ENCODE measurements at places on chromosomes 2 and 18. TPM values are rescaled to one million over a fixed set of nuclear protein-coding genes. Genes with fewer than 3 reads are reported as not detected.
A peak's percentile ranks its signal among the peaks of the same experiment; 100 is the strongest.

DNA sequence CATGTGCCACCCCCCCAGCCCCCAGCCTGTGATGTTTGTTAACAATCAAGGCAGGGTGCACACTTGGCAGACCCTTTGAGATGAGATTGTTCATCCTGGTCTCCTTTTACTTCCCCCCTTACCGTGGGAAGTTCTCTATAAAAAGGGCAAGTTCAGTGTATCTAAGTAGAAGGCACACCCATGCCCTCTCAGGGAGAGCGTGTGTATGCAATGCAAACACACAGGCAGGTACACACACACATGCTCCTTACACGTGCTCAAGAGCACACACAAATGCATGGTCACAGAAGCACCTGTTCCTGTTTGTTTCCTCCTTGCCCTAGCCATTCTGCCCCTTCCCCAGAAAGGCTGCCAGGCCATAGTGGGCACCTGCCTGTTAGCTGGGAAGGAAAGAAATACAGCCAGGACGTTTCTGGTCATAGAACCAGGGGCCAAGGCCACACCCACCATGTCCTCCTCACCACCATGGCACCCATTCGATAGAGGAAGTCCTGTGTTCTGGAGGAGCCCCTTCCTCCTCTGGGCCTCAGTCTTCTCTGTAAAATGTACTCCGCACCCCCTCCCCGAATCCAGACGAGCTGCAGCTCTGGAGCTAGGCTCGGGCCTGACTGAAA is 3.1 kb downstream of the ATOH8 start:
- no peak overlapping the region for H3K4me3 ChIP-seq
- H3K4me1 ChIP-seq, result peaks cover 17% of the 10 kb centered on the region
- H3K27me3 ChIP-seq, result peaks cover 8% of the 10 kb centered on the region
- no peak for DNase-seq
- no peaks in the 10 kb centered on the region for H3K36me3 ChIP-seq
- H3K27ac ChIP-seq, result no peak overlapping the region

GRCh38 chr2:69997015-69997830 is 35.8 kb upstream of the ASPRV1 start:
- H3K27me3 ChIP-seq, result no peaks in the 10 kb centered on the region
- peak; percentile 31 for DNase-seq
- H3K36me3 ChIP-seq, result no peaks in the 10 kb centered on the region
- no peak overlapping the region for H3K27ac ChIP-seq
- H3K4me1 ChIP-seq, result peaks cover 5% of the 10 kb centered on the region

- peaks cover 16% of the 10 kb centered on the region for H3K4me1 ChIP-seq
- H3K4me3 ChIP-seq, result no peak overlapping the region
- H3K36me3 ChIP-seq, result no peaks in the 10 kb centered on the region
- H3K27ac ChIP-seq, result no peak overlapping the region
- H3K27me3 ChIP-seq, result no peaks in the 10 kb centered on the region
- no peak for DNase-seq
These were observed 4.1 kb upstream of the STAT1 start for GRCh38 chr2:191018048-191018447.

The LRRC30 gene
- not detected for total RNA-seq

- DNase-seq, result no peak
- H3K4me3 ChIP-seq, result no peak overlapping the region
- H3K36me3 ChIP-seq, result no peaks in the 10 kb centered on the region
- H3K27ac ChIP-seq, result no peak overlapping the region
These were observed 36.8 kb upstream of the WIPF1 start for GRCh38 chr2:174634130-174635014.

The ANKRD30BL gene
- total RNA-seq, result not detected

The CIB4 gene
- total RNA-seq, result not detected

The BOK gene
- 64.9 TPM for total RNA-seq

The SPATA3 gene
- total RNA-seq, result not detected

DNA sequence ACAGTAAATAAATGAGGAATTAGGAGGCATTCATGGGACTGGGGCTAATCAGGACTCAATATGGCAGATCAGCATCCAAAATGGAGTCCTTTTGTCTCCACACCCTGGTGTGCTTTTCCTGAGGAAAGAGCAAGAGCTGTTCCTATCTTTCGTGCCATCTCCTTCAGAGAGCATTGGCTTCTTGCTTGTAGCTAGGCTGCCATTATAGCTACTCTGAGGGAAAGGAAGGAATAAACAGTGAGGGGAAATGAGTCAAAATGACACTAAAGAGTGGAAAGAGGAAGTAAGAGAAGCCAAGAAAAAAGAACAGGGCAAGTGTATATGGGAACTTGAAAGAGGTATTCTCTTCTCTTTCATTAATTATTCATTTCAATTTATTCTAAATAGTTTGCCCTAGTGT is 8.4 kb upstream of the NMI start:
- DNase-seq, result no peak
- H3K27ac ChIP-seq, result no peak overlapping the region
- H3K36me3 ChIP-seq, result no peaks in the 10 kb centered on the region
- H3K4me3 ChIP-seq, result no peak overlapping the region
- no peaks in the 10 kb centered on the region for H3K27me3 ChIP-seq
- H3K4me1 ChIP-seq, result peaks cover 4% of the 10 kb centered on the region
